ENCODE measurements at places on chromosomes 11 and 22.
A peak's percentile ranks its signal among the peaks of the same experiment; 100 is the strongest.

- DNase-seq, result peak; percentile 88
Observed at GRCh38 chr22:20080445-20080775, 369 bp downstream of the DGCR8 start.

GRCh38 chr11:35376613-35377012, 42.7 kb downstream of the SLC1A2 start:
- DNase-seq, result peak; percentile 30

- DNase-seq, result peak; percentile 34
Observed at GRCh38 chr11:64419818-64420485, 61.0 kb downstream of the RPS6KA4 start.

DNA sequence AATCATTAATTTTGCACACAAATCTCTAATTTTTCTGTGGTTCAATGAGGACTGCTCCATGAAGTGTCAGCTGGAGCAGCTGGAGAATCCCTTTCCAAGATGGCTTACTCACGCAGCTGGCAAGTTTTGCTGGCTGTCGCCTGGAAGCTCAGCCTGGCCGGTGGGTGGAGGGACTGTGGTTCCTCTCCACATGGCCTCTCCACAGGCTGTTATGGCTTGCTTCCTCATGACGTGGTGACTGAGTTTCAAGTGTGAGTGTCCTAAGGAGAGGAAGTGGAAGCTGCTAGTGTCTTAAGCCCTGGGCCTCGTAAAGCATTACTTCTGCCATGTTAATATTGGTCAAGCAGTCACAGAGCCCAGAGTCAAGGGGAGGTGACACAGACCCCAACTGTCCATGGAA, 14.0 kb upstream of the NRIP3 start:
- no peak for DNase-seq

DNA sequence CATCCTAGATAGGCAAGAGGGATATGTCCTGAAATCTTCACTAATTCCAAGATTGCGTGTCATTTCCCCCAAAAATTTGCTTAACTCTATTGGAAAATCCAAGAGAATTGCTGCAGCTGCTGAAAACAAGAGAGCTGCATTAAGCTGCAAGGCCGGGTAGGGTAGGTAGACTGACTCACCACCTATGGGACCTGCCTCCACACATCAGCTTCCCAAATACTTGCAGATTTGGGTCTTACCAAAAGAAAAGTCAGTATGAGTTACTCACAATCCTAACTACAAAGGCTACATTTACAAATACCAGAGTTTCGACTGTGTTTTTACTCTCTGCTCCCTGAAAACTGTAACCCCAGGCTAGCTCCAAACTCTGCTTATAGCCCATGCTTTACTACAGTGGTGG, 142.5 kb upstream of the TEAD1 start:
- DNase-seq, result peak; percentile 9

GRCh38 chr11:30091737-30092136, 74.9 kb upstream of the KCNA4 start:
- DNase-seq, result no peak

DNA sequence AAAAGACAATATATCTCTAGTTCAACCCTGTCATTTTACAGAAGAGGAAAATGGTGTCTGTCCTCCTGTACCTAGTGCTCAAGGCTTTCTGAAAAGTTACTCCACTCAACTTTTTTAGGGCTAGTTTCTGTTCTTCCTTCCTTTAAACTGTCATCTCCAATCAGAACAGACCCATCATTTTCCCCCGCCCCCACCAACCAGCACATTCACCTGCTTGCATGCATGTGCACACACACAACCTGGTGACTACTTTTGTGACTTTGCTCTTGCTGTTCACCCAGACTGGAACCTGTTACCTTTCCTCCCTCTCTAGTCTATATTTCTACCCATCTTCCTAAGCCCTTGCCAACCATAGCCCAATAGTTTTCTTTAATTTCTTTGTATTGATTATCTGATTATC, 5.6 kb downstream of the FBXO7 start:
- no peak for DNase-seq

- no peak for DNase-seq
Observed at GRCh38 chr11:86510097-86510496, 135.4 kb downstream of the CCDC81 start.

DNA sequence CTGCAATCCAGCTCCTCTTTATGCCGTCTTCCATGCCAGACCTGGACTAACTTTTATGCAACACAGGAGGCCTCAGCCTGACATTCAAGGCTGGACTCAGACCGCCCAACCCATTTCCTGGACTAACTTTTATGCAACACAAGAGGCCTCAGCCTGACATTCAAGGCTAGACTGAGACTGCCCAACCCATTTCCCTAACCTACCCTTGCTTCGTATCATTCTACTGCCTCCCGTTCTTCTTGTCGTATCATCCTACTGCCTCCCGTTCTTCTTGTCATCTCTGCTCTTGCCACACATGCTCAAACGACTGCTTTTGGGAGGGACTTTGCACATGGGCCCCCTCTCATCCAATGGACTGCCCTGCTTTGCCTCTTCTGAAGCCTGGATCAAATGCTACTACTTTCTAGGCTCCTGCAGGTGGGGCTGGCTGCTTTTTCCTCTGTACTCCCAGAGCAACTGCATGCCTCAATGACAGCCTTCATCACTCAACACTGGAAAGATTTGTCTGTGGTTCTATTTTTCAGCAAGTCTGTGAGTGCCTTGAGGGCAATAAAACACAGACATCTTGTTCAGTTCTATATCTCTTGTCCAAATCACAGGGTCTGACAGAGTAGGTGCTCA, 7.8 kb downstream of the TBC1D10A start:
- DNase-seq, result no peak

DNA sequence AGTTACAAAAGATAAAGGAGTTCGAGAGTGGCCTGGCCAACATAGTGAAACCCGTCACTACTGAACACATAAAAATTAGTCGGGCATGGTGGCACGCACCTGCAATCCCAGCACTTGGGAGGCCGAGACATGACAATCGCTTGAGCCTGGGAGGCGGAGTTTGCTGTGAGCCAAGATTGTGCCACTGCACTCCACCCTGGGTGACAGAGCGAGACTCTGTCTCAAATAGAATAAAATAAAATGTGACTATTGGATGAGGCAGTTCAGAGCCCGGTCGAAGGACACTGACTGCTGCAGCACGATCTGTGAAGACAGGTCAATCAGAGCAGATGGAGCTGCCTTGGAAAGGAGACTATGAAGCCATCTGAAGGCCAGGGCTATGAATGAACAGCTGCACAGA, 37.7 kb upstream of the ANO1 start:
- no peak for DNase-seq

DNA sequence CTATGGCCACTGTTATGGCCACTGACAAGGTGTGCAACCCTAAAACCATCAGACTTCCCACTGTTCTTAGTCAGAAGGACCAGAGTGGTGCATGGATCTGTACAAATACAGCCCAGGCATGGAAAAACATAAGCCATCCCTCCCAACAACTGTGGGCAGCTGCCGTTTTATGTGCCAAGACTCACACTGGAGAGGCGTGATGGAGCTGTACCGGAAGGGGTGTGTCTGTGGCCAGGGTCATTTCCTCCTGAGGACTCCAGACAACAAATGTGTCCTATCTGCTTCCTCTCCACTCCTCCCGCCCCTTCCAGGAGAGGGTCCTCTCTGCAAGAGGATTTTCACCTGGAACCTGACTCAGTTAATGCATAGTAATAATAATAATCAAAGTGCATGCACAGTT, 29.5 kb downstream of the KCNJ1 start:
- DNase-seq, result no peak

DNA sequence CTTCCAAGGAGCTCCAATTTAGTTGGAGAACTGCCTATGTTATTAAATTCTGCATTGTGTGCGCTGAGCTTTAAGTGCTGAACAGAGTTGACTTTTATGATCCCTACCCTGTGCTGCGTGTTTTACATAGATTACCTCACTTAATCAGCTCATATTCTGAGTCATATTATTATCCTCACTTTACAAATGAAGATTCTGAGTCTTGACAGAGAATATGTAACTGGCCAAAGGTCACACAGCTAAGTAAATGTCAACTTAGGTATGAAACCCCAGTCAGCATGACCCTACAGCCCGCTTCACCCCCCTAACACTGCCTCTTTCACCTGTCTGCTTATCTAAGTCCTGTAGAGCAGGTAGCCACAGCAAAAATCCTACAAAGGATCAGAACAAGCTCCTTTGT, 19.8 kb upstream of the TMPRSS5 start:
- no peak for DNase-seq

DNA sequence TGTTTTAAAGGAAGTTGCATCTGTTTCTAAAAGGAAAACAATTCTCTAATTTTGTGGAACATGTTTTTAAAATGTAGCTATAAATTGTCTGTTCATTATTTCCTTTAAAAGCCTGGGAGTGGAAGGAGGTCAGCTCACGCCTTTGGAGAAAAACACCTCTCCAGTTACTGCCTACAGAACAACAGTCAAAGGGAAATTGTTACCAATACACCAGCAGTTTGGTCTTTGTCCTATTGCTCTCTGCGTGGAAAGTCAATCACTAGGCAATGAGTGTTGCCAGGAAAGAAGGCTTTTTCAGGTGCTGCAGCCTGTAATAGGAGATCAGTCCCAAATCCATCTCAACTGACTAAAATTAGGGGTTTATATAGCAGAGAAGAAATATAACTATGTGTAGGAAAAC, 22.2 kb downstream of the SVIP start:
- DNase-seq, result no peak

- DNase-seq, result peak; percentile 74
Observed at GRCh38 chr22:30969532-30970355, 679 bp downstream of the TUG1 start.

GRCh38 chr22:29954203-29954855, 71.4 kb downstream of the MTMR3 start:
- DNase-seq, result no peak

DNA sequence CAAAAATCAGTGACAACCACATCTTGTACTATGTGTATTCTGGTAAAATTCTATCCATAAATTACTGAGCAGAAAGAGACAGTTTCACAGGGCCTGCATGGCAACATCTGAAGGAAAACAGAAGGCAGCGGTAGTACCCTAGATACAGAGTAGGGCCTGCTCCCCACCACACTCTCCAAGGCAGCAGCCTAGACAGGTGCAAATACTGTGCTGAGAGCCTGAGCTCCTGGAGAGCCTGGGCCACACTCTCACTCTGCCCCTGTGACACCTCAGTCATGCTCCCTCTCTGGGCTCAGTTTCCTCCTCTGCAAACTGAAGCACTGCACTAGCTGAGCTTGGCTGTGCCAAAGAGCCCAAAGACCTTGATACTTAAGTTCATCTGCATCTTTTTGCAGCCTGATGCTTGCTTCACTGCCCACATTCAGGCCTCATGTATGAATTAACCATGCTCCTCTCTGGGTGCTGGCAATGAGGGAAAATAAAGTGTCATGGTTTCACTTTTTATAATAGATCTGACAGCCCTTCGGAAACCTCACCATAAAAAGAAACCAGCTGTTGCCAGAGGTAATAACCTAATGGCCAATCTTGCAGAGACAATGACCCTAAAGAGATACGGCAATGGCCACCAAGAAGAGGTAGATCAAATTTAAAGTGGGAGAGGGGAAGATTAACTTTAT, 104.7 kb downstream of the PLEKHA7 start:
- no peak for DNase-seq

DNA sequence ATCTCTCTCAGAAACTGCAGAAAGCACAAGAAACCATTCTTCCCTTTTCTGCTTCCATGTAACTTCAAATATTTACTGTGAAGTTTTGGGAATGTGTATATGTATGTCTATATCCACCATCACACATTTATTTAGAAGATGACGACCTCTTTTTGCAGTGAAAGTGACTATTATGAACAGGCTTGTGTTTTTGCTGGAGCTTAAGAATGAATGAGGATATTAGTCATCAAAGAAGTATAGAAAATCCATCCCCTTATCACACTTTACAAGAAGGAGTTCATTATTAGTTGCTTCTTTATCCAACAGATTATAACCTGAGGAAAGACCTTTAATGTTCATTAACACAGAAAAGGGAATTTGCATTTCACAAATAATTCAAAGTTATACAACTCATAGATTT, 21.1 kb upstream of the SLC5A12 start:
- DNase-seq, result no peak

DNA sequence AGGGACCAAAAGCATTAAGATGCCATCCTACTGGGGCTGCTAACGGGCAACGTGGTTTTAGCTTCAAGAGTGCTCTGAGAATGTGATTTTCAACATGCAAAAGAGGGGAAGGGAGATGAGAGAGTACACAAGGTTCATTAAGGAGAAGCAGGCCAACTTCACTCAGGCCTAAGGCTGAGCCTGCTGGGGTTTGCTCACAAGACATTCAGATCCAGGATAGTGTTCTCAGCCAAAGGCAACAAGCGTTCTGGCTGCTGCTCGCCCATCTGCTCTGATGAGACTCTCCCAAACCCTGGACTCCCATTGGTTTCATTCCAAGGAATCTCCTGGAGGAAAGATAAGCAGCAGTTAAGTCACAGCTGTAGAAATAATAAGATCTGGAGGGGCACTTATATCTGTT, 23.6 kb upstream of the UPB1 start:
- peak; percentile 18 for DNase-seq

GRCh38 chr11:14029971-14030920, 67.7 kb downstream of the SPON1 start:
- peak; percentile 7 for DNase-seq

- no peak for DNase-seq
Observed at GRCh38 chr11:13721760-13722159, 53.3 kb downstream of the FAR1 start.

DNA sequence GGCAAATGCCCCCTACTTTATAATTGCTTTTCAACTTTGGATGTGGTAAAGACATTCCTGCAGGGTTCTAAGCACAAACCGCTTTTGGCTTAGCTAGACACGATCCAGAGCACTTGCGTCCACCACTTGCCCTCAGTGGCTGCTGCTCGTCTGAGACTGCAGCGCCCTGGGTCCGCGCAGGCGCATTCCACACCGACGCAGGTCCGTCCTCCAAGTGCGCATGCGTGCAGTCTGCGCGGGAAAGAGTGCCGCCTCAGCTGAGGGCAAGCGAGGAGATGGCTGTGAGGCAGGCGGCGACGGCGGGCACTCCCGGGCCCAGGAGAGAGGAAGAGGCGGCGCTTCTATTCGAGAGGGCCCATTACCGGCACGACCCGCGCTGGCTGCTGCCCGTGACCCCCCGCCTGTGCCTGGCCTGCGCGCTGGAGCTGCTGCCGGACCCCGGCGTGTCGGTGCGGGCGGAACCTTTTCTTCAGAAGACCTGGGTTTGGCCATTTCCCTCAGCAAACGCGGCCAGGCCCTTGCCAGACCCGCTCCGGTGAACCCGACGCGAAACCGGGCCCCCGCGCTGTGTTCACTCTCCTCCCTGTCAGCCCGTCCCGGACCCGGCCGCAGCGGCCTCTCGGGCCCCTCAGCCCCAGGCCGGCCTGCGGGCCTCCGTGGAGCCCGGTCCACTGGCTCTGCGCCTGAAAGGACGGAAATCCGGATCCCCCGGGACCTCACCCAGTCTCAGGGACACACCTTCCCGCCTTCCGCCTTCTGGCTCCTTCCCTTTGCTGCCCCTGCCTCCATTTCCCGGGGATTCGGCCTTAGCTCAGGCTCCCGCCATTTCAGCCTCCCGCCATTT, at the start of gene MEI1:
TSS of gene MEI1 (plus strand) at position 240 of the 844 bp plus-strand sequence. CDS start at position 276, 36 bp downstream.
- peak; percentile 21 for DNase-seq

GRCh38 chr11:120067438-120068113, 70.3 kb downstream of the TRIM29 start:
- DNase-seq, result no peak
